ENCODE measurements at places on chromosomes 1 and 21.
A peak's percentile ranks its signal among the peaks of the same experiment; 100 is the strongest.

DNA sequence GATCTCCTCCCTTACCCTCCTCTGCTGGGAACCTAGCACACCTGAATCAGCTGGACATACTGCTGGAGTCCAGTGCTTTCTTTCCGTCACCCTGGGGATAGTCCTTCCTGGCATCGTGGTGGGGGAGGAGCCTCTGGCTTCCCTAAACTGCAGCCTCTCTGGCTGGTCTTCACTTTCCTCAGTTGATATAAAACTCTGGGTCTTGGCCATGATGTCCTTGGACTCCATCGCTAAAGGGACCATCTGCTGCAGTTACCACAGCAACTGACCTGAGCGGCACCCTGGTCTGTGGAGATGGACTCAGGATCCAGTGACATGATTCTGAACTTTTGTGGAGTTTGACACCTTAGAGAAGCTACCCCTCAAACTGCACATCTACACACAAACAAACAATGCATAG, 22.8 kb downstream of the PARS2 start:
- DNase-seq = no peak

DNA sequence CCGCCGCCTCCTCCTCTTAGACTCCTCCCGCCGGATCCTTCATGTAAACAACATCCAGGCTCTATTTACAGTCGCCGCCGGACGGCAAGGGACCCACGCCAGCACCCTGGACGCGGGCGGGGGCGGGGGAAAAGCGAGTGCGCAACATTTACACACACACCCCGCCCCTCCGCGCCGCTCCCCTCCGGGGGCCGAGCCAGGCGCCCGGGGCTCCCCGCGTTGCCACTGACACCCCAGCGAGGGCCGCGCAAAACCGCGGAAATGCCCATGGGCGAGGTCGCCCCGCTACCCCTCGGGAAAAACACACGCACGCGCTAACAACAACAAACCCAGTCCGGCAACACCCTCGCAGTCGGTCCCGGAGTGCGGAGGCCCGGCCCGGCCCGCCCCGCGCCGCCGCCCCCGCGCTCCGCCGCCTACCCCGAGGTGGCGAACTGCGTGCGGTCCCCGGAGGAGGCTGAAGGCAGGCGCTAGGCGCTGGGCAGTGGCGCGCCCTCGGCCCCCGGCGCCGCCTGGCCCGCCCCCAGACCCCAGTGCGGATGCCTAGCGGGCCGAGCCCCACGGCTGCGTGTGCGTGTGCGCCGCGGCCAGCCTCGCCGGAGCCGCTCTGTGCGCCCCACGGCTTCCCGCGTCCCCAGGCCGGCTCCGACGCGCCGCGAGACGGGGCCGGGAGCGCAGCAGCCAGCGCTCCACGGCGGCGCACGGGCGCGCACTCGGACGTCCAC, 81.1 kb upstream of the AK4 start:
- peak; percentile 69 for DNase-seq

GRCh38 chr1:21773585-21773984, 9.4 kb downstream of the USP48 start:
- DNase-seq = no peak

GRCh38 chr1:18955441-18956192, 859 bp downstream of the IFFO2 start:
- peak; percentile 49 for DNase-seq

GRCh38 chr21:39625211-39625895, 12.6 kb downstream of the B3GALT5 start:
- DNase-seq = no peak

GRCh38 chr1:26290122-26290881, 10.4 kb downstream of the SH3BGRL3 start:
- DNase-seq = no peak

- DNase-seq = no peak
These were observed 54.2 kb downstream of the EIF2B3 start for GRCh38 chr1:44932151-44932550.

DNA sequence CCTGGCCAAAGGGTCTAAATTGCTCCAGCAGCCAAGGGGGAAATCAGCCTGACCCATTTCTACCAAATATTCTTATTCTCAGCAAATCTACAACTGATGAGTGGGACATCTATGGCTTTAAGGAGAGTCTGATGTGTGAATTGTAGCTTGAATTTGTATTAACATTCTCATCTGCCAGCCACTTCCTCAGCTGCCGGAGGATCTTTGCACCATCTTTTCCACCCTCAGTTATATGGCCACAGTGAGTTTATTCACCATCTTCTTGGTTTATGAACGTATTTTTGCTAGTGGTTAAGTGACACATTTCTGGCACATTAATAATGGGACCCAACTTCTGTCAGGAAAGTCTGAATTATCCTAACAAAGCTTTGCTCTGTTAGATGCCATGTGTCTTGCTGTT, 69.6 kb downstream of the COLGALT2 start:
- DNase-seq = no peak

- no peak for DNase-seq
These were observed 142.6 kb upstream of the PALMD start for GRCh38 chr1:99503276-99503747.

DNA sequence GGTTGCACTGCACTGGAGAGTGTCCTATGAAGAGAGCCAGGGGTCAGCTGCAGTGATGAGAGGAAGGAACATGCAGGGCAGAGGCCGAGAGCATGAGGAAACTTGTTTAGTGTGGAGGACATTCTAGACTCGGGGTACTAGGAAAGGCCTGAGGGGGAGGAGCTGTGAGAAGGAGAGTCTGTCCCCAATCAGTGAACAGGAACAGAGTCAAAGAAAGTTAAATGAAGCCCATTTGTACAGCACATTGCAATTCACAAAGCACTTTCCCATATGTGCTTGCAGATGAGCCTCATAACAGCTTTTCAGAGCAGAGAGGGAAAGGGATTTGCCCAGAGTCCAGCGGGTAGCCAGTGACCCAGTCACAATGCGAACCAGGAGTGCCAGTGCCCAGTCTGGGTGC, 83.4 kb downstream of the NAV1 start:
- DNase-seq = no peak

GRCh38 chr1:67815303-67816094, 17.8 kb downstream of the GNG12 start:
- DNase-seq = no peak

- DNase-seq = no peak
These were observed 136.8 kb downstream of the NTPCR start for GRCh38 chr1:233086961-233087881.

DNA sequence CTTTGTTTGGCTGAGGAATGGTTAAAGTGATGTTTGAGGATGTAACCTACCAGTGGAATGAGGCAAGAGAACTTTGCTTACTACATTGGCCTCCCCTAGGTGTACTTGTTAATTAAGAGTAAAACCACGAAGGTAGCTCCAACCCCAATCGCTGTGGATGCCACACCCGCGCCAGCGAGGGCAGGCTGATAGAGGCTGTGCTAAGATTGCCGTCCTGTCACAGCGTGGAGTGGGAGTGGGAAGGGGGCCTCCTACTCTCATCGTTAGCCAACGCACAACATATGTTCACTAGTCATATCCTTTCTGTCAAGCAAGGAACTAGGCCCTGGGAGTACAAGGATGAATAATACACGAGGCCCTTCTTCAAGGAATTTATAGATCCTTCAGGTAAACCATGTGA, 99.6 kb downstream of the RUNX1 start:
- DNase-seq = no peak

GRCh38 chr1:244665771-244666217, 12.9 kb downstream of the DESI2 start:
- DNase-seq = peak; percentile 11

GRCh38 chr1:24351918-24352627, 32.9 kb downstream of the GRHL3 start:
- DNase-seq = no peak

- DNase-seq = no peak
These were observed 120.1 kb downstream of the USP25 start for GRCh38 chr21:15849927-15850326.

DNA sequence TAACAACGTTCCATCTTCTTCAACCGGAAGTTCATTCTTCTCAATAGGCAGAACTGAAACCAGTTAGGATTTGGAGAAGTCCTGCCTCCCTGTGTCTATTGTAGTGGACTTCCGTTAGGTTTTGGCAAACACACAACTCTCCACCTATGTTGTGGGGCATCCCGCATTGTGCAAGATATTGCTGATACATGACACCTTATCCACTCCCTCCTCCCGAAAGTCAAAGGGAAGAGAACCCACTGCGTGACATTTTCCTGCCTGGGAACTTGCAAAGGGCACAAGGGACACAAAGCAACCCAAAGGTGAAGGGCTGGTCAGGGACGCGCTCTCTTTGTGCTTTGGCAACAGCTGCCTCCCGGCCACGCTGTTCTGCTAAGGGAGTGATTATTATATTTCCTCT, 164.8 kb downstream of the TPR start:
- no peak for DNase-seq

DNA sequence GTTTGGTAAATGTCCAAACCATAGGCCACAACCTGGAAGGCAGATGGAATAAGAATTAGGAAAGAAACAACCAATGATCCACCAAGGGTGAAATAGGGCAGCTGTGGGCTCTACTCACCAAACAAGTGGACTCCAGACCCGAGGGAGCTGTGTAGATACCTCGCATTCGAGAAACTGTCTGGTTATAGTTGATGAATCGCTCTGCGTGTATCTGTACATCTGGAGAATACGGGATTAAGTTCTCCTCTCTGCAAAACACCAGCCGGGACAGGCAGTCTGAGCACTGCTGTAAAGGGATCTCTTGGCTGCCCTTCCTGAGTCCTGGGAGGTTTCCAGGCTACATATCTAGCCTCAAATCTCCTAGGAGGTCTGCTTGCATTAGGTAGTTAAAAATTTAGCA, 9.4 kb upstream of the UBR4 start:
- DNase-seq = no peak

GRCh38 chr1:100028765-100029164, 59.0 kb downstream of the SLC35A3 start:
- no peak for DNase-seq

- no peak for DNase-seq
These were observed 406 bp downstream of the HTR1D start for GRCh38 chr1:23216771-23217420.

DNA sequence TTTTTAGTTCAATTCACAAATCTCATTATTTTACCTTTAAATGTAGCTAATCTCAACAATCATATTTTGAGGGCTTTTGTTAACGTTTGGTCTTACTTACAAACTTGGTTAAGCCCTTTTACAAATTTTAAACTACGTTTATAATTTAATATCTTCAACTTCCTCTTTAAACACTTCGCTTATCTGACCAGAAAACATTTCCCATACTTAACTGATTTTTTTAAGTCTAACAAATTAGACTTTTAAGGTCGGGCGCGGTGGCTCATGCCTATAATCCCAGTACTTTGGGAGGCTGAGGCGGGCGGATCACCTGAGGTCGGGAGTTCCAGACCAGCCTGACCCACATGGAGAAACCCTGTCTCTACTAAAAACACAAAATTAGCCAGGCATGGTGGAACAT, 300.9 kb downstream of the LMX1A start:
- no peak for DNase-seq

- no peak for DNase-seq
These were observed 270.8 kb downstream of the COL11A1 start for GRCh38 chr1:102837551-102837950.

DNA sequence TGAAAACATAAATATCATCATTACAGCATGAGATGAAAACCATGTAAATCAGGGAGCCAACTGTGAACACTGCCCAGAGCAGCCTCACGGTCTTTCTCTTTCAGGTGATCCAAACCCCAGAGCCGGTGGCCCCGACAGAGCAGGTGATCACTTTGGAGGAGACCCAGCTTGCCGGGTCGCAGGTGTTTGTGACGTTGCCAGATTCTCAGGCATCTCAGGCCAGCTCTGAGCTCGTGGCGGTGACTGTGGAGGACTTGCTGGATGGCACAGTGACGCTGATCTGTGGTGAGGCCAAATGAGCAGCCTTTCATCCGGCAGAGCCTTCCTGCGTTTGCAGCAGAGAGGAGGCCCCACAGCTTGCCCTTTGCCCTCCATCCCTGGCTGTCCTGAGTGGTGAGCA, 37.2 kb upstream of the EPHA8 start:
- no peak for DNase-seq

DNA sequence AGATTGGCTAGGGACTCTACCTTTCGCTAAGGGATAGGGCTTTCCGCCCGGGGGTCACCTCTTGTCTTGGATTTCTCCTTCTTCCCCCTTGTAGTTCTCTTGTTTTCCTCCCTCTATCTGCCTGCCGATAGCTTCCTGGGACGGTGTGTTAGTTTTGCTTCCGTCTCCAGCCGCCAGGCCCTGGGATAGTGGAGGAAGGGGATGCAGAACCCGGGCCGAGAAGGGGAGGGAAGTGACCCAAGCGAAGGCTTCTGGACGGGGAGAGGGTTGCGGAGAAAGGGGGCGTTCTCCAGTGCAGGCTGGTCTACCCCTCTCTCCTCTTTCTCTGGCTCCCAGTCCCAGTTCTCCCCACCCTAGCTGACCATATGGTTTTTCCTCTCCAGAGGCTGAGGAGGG, 871 bp downstream of the TUFT1 start:
- peak; percentile 26 for DNase-seq

DNA sequence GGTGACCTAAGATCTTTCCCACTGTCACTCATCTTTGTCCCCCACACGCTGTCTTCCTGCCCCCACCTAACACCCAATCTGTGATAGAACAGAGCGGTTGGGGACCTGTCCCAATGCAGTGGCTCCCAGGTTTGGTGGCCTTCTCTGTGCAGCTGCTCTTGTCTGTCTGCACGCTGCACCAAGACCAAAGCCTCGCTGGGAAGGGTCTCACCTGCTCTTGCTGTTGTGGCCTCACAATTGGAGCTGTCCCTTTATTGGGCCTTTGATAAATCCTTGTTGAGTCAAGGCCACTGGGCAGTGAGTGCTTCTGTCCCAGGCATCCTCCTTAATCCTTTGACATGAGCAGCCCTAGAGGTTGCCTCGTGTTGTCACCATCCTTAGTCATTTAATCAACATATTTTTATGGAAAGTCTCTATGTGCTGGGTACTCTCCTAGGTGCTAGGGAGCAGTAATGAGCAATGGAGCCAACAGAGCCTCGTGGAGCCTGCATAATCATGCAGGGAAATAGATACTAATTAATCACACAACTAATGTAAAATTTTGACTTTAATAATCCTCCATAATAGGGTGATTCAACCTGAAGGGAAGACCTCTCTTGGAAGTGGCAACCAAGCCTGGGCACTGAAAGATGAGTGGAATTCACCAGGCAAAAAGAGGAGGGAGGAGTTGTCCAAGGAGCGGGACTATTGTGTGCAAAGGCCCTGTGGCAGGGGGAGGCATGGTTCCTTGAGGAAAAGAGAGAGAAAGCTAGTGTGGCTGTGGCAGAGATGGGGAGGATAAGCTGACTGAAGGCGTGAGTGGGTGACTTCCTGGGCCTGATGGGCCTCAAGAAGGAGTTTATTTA, 57.6 kb downstream of the MAN1C1 start:
- no peak for DNase-seq

GRCh38 chr1:196387766-196388165, 220.5 kb downstream of the KCNT2 start:
- DNase-seq = no peak

- no peak for DNase-seq
These were observed 140.9 kb downstream of the TGFBR3 start for GRCh38 chr1:91744953-91745639.

DNA sequence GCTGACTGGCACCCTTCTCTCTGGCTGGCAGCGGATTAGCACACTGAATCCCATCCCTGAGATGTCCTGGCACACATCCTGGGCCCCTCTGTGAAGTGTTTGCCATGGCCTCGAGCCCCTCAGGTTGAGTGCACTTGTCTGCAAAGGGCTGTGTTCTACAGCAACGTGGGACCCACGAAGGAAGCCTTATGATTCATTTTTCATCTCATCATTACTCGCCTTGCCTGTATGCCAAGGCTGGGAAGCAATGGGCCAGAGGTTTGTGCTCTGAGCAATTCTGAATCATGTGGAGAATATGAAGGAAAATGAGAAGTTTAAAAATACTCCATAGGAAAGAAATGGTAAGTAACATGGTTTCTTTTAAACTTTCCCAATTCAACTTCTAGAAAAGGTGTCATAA, 124.8 kb upstream of the LMO4 start:
- DNase-seq = no peak

GRCh38 chr1:119565131-119565772, 58.2 kb downstream of the HSD3B1 start:
- DNase-seq = no peak
